ENCODE measurements at places on chromosomes 16 and 17. TPM values are rescaled to one million over a fixed set of nuclear protein-coding genes. Genes with fewer than 3 reads are reported as not detected.

- H3K4me3 ChIP-seq = no peak overlapping the region
- no peak for DNase-seq
- H3K27ac ChIP-seq = no peak overlapping the region
- H3K4me1 ChIP-seq = no peaks in the 10 kb centered on the region
- H3K36me3 ChIP-seq = no peaks in the 10 kb centered on the region
- no peaks in the 10 kb centered on the region for H3K27me3 ChIP-seq
These were observed 41.4 kb downstream of the VPS53 start for GRCh38 chr17:673200-673681.

- peaks cover 3% of the 10 kb centered on the region for H3K4me1 ChIP-seq
- H3K27me3 ChIP-seq = no peaks in the 10 kb centered on the region
- H3K36me3 ChIP-seq = no peaks in the 10 kb centered on the region
- no peak for DNase-seq
- H3K4me3 ChIP-seq = no peak overlapping the region
These were observed 46.2 kb downstream of the MARCHF10 start for GRCh38 chr17:62761884-62762283.

DNA sequence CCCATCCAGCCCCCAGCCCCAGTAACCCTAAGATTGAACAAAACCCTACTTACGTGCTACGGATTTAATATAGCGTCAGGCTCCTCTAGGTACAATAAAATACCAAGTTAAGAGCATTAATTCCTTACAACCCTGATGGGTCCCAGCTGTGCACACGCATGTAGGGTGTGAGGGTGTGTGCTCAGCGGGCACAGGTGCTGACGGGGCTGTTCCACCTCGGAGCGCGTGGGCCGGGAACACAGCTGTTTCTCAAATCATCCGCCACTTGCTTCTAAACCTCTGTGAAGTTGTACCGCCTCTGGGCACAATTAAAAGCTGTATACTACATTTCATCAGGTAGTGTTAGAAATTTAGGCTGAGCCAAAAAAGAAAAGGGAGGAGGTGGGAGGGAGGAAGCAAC is 478.6 kb downstream of the MAF start:
- no peak overlapping the region for H3K4me3 ChIP-seq
- H3K36me3 ChIP-seq = no peaks in the 10 kb centered on the region
- H3K27me3 ChIP-seq = no peaks in the 10 kb centered on the region
- no peak overlapping the region for H3K27ac ChIP-seq
- DNase-seq = no peak
- peaks cover 2% of the 10 kb centered on the region for H3K4me1 ChIP-seq

The BHLHA9 gene
- total RNA-seq = not detected

The SLC5A2 gene
- 0.42 TPM for total RNA-seq

DNA sequence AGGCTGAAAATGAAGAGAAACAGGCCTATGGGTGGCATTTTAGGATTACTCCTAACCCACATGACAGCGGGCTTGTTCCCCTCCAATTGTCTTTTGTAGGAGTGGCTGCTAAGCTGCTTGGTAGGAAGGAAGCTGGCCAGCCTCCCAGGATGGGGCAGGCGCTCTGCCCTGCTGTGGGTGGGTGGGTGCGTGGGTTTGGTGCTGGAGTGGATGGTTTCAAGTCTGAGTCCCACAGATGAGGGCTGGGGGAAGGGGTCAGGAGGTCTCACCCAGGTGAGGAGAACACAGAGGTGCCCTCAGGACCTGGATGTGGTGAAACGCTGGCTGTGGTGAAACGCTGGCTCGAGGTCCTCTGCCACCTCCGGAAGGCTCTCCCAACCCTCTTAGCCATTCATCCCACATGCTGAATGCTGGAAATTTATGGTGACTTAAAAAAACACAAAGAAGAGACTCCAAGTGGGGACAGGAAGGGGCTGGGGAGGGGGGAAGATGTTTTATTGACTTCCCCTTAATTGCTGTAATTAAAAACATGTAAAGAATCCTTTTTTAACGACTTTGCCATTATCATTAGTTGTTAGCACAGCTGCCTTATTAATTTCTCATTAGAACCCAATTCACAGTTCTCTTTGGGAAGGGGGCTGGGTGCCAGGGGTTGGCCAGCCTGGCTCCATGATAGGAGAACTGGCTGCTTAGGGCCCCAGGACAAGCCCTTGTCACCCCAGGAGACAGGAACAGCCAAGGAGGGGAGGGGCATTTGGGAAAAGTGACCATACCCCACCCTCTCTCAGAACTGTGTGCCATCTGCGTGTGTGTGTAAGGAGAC is 153.5 kb upstream of the CDC42EP4 start:
- H3K4me3 ChIP-seq = no peak overlapping the region
- H3K27ac ChIP-seq = no peak overlapping the region
- no peaks in the 10 kb centered on the region for H3K27me3 ChIP-seq
- DNase-seq = no peak
- no peaks in the 10 kb centered on the region for H3K4me1 ChIP-seq

DNA sequence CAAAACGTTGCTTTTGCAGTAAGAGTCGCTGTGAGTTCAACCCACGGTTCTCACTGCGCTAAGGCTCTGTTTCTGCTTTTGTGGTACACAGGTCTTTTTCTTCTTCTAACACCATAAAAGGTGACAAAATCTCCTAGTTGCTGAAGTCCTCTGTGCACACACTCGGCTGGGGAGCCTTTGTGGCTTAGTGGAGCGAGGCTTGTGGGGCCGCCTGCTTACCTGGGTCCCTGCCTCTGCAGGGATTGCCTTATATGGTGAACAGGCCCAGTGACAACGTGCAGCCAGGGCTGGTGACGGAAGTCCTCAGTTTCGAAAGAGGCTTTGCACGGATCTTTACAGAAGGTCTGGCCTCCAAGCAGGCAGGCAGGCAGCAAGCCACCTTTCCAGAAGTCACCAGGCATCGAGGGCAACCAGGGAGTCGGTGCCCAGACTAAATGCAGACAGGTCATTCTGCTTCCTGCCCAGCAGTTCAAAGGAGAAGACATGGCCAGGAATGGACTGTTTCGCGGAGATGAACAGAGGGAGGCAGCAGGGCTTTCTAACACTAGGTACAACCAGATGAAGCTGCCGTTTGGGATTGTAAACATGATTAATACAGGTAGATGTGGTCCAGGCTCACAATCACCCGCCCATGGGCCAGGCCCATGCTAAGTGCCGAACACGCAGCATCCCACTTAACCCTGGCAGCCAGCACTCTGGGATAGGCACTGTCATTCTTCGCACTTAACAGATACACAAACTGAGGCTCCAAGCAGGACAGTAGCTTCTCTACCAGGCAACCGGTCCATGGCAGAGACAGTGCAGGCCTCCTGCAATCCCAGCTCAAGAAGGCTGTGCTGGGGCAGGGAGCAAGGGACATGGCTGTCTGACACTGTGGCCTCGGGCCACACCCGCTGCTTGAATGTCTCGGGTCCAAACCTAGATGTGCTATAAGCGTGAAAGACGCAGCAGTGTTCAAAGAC is 10.7 kb upstream of the MEAK7 start:
- no peak overlapping the region for H3K4me3 ChIP-seq
- no peak for DNase-seq
- H3K4me1 ChIP-seq = peaks cover 1% of the 10 kb centered on the region
- H3K27me3 ChIP-seq = no peaks in the 10 kb centered on the region
- H3K36me3 ChIP-seq = no peaks in the 10 kb centered on the region
- no peak overlapping the region for H3K27ac ChIP-seq

The P2RX1 gene
- 0.99 TPM for total RNA-seq

DNA sequence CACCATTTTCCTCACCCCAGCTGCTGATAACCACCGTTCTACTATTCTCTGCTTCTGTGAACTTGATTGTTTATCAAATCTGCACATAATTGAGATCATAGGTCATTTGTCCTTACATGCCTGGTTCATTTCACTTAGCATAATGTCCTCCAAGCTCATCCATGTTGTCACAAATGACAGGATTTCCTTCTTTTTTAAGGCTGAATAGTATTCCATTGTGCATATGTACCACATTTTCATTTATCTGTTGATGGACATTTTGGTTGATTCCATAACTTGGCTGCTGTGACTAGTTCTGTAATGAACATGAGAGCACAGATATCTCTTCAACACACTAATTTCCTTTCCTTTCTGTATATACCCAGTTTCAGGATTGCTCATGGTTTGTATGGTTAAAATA is 225.3 kb upstream of the TBX2 start:
- no peak for DNase-seq
- no peaks in the 10 kb centered on the region for H3K4me1 ChIP-seq
- no peaks in the 10 kb centered on the region for H3K36me3 ChIP-seq
- no peaks in the 10 kb centered on the region for H3K27me3 ChIP-seq
- no peak overlapping the region for H3K4me3 ChIP-seq

The DGKE gene
- 8.5 TPM for total RNA-seq

The TPSD1 gene
- total RNA-seq = not detected

DNA sequence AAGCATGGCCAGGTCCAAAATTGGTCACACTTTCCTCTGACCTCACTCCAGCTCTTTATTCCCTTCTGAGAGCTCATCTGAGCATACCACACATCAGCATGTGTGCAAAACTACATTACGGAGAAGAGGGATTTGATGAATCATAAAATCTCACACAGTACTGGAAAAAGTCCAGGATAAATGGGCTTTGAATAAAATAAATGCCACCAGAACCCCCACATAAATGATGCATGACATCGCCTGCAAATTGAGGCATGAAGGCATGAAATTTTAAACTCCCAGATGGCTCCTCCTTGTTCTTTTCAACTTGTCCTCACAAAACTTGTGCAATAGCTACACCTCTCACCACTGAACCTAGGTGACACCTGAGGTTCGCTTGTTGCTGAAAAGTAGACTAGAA is 439.5 kb downstream of the CA10 start:
- no peaks in the 10 kb centered on the region for H3K36me3 ChIP-seq
- no peaks in the 10 kb centered on the region for H3K27me3 ChIP-seq
- no peak overlapping the region for H3K27ac ChIP-seq
- no peak overlapping the region for H3K4me3 ChIP-seq
- H3K4me1 ChIP-seq = peaks cover 2% of the 10 kb centered on the region

DNA sequence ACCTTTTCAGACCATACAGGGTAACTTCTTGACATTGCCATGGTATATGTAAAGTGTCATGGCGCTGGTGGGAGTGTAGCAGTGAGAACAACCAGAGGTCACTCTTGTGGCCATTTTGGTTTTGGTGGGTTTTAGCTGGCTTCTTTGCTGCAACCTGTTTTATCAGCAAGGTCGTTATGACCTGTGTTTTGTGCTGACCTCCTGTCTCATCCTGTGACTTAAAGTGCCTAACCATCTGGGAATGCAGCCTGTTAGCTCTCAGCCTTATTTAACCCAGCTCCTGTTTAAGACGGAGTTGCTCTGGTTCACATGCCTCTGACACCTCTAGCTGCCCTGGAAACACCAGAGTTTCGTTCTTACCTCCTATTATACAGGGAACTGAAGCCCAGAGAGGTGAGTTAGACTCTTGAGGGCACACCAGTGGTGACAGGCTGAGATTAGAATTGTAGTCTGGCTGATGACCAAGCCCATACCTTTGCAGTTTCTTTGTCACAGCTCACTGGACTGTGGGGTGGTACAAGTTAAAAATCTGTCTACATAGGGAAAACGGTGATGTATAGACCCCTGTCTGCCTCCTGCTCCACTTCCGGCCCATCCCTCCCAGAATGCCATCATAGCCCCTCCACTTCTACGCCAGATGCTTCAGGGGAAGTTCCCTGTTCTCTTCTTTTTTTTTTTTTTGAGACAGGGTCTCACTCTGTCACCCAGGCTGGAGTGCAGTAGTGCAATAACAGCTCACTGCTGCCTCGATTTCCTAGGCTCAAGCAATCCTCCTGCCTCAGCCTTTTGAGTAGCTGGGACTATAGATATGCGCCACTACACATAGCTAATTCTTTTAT is 21.0 kb downstream of the KSR1 start:
- H3K27me3 ChIP-seq = no peaks in the 10 kb centered on the region
- H3K27ac ChIP-seq = no peak overlapping the region
- no peaks in the 10 kb centered on the region for H3K36me3 ChIP-seq
- H3K4me1 ChIP-seq = peaks cover 2% of the 10 kb centered on the region
- no peak overlapping the region for H3K4me3 ChIP-seq

DNA sequence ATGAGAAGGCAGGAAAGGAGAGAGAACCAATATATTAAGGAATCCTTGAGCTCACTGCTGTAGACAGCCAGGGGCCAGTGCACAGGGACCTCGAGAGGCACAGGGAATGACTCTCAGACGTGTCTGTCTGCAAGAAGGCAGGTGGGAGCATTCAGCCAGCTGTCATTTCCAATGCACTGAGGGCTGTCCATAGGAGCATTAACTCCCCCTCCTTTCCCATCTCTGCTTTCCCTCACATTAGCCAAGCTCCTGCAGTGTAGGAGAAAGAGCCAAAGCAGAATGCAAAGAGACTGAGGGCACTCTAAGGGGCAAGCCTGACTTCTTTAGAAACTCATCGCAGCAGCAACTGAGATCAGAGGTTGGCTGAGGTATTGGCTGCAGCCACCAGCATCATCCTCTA is 218.3 kb downstream of the CDH13 start:
- H3K27me3 ChIP-seq = no peaks in the 10 kb centered on the region
- no peaks in the 10 kb centered on the region for H3K36me3 ChIP-seq
- DNase-seq = no peak
- no peak overlapping the region for H3K27ac ChIP-seq

- DNase-seq = no peak
- H3K4me3 ChIP-seq = no peak overlapping the region
- no peaks in the 10 kb centered on the region for H3K4me1 ChIP-seq
- H3K27ac ChIP-seq = no peak overlapping the region
- H3K36me3 ChIP-seq = no peaks in the 10 kb centered on the region
These were observed 52.3 kb downstream of the CYB5D2 start for GRCh38 chr17:4195306-4195705.

- no peak for DNase-seq
- no peak overlapping the region for H3K4me3 ChIP-seq
- no peak overlapping the region for H3K27ac ChIP-seq
- no peaks in the 10 kb centered on the region for H3K4me1 ChIP-seq
- H3K36me3 ChIP-seq = no peaks in the 10 kb centered on the region
These were observed 164.1 kb upstream of the TOM1L1 start for GRCh38 chr17:54736573-54736972.

The RBFOX1 gene
- 0.48 TPM for total RNA-seq

- no peak for DNase-seq
- H3K4me3 ChIP-seq = no peak overlapping the region
- H3K36me3 ChIP-seq = no peaks in the 10 kb centered on the region
- no peak overlapping the region for H3K27ac ChIP-seq
These were observed 2.7 kb downstream of the UTP18 start for GRCh38 chr17:51263006-51263405.

- H3K36me3 ChIP-seq = no peaks in the 10 kb centered on the region
- no peaks in the 10 kb centered on the region for H3K27me3 ChIP-seq
- H3K27ac ChIP-seq = no peak overlapping the region
- no peak overlapping the region for H3K4me3 ChIP-seq
These were observed 30.3 kb upstream of the LRRC37A start for GRCh38 chr17:46264456-46265198.
